ENCODE measurements at places on chromosomes 3 and 15. TPM values are rescaled to one million over a fixed set of nuclear protein-coding genes. Genes with fewer than 3 reads are reported as not detected.

- no peak for DNase-seq
Observed at GRCh38 chr3:162353414-162353813, 856.8 kb downstream of the OTOL1 start.

Gene SOX14
- total RNA-seq: not detected

GRCh38 chr15:81433462-81433861 is 59.4 kb upstream of the TMC3 start:
- no peak for DNase-seq

DNA sequence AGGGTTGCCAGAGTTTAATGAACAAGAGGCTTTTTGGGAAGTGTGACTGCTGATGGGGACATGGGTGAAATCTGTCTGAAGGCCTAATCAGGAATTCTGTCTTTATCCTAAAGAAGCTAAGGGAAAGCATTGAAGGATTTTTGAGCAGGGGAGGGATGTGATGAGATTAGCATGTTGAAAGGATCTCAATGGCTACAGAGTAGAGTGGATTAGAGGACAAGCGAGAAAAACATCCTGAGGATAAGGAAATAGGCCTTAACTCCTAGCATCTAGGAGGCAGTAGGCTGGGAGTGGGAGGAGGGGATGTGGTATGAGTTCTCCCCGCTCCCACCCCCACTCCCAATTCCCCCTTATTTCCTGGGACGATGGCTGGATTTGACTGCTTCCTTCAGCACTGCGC is 35.1 kb upstream of the SNTN start:
- DNase-seq: no peak

Gene ZWILCH
- 44.2 TPM for total RNA-seq

DNA sequence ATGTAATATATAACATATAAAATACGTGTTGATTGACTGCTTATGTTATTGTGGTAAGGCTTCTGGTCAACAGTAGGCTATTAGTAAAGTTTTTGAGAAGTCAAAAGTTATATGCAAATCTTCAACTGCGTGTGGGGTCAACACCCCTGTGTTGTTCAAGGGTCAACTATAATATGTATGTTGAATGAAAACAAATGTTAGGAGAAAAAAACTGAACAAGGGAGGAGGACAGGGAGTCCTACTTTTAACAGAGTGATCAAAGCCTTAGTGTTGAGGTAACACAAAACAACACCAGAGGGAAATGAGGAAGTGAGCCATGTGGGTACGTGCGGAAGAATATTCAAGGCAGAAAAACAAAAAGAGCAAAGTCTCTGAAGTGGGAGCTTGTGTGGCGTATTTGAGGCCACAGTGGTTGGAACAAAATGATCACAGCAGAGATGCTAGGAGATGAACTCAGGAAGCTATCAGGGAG is 62.5 kb downstream of the SFMBT1 start:
- no peak for DNase-seq

GRCh38 chr3:32401126-32401525 is 9.5 kb downstream of the CMTM7 start:
- DNase-seq: no peak

DNA sequence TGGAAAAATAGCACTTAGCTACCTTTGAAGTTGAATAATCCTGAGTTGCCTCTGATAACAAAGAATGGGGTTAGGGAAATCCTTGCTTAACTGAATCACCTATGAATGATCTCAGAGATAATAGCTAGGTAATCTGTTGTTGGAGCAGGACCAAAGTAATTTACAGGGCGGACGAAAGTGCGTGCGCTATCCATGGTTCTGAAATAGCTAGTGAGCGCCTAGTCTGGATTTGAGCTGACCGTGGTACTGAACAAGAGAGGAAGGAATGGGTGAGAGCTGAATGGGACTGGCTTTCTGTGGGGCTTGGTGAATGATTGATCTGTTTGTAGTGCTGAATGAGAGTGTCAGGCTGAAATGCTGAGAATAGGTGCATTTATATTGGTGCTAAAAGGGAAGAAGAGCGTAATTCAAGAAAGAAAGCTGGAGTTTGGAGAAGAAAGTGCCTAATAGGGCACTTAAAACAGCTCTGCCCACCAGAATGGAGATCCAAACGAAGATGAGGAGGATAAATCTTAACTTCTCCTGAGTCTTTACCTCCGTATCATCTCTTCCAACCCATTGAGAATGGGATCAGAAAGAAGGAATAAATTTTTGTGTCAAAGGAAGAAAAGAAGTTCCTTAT is 10.1 kb downstream of the SCN10A start:
- DNase-seq: peak; percentile 93

DNA sequence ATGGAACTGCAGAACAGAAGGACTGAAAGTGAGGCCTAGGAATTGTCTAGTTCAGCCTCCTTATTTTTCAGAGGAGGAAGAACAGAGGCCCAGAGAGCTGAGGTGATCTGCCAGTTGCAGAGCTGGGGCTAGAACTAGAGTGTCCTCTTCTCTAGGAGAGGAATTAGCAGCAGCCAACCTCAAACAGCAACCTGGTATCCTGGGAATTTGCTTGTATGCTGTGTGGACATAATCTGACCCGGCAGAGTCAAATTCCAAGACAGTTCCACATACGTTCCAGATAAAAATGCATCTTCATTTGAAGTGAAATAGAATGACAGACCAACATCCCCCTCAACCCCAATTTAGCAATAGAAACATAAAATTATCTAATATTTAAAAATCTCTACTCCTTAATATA is 13.5 kb upstream of the TSC22D2 start:
- DNase-seq: no peak

- peak; percentile 60 for DNase-seq
Observed at GRCh38 chr15:82306791-82307713, 42.2 kb downstream of the GOLGA6L10 start.

Gene LRRC31
- total RNA-seq: not detected

Gene IMPG2
- total RNA-seq: 0.26 TPM

DNA sequence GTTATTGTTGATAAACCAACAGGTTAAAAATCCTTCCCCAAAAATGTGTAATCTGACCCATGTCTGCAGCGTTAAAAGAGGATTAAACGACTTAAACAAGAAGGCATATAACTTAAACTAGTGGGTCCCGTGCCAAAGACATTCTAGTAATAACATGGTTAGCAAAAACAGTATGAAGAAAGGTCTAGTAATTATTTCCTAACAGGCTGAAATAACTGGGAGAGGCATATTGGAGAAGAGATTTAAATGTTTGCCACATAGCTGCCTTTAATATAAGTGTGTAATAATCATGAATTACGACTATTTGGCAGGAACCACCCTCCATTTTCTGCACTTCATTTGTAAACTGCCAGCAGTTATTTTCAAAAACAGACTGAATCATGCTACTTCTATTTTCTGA is 67.7 kb upstream of the CSPG5 start:
- no peak for DNase-seq

GRCh38 chr15:25065876-25066275 is 111.1 kb downstream of the SNRPN start:
- DNase-seq: no peak

GRCh38 chr3:63662500-63662899 is 10.0 kb downstream of the SNTN start:
- DNase-seq: peak; percentile 66

GRCh38 chr3:196003611-196004010 is 78.3 kb downstream of the TFRC start:
- no peak for DNase-seq

DNA sequence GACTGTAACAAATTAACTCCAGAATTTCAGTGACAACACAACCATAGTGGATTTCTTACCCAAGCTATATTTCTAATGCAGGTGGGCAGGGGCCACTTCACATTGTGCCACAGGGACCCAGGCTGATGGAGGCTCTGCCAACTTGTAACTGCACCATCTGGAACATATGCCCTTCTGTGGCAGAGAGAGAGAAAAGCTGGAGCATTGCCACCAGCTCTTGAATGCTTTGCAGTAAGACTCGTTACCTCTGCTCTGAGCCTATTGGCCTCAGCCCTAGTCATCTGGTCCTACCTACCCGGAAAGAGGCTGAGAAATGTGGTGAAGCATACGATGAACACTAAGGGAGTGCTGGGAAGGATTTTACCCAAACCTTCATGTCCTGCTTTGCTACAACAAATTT is 587.1 kb downstream of the ZNF385D start:
- DNase-seq: no peak

DNA sequence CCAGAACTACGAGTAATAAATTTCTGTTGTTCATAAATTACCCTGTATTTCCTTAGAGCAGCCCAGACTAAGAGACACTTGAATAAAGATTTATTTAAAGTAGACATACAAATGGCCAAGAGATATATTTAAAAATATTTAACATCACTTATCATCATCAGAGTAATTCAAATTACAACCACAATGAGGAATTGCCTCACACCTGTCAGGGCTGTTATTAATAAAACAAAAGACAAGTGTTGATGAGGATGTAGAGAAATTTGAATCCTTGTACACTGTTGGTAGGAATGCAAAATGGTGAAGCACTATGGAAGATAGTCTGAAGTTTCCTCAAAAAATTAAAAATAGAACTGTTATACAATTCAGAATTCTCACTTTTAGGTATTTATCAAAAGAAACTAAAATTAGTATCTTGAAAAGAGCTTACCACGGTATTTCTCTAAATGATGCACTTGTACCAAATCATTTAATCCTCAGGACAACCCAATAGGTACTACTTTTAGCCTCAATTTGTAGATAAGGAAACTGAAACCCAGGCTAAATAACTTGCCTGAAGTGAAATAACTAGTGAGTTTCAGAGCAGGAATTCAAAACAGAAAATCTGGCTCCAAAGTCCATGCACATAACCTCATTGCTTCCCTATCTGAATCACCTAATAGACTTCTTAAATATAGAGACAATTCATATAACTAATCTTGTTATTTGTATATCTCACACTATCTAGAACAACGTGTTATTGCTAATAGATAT is 69.4 kb downstream of the ZBTB20 start:
- DNase-seq: no peak

Gene ACAN
- total RNA-seq: 0.23 TPM

DNA sequence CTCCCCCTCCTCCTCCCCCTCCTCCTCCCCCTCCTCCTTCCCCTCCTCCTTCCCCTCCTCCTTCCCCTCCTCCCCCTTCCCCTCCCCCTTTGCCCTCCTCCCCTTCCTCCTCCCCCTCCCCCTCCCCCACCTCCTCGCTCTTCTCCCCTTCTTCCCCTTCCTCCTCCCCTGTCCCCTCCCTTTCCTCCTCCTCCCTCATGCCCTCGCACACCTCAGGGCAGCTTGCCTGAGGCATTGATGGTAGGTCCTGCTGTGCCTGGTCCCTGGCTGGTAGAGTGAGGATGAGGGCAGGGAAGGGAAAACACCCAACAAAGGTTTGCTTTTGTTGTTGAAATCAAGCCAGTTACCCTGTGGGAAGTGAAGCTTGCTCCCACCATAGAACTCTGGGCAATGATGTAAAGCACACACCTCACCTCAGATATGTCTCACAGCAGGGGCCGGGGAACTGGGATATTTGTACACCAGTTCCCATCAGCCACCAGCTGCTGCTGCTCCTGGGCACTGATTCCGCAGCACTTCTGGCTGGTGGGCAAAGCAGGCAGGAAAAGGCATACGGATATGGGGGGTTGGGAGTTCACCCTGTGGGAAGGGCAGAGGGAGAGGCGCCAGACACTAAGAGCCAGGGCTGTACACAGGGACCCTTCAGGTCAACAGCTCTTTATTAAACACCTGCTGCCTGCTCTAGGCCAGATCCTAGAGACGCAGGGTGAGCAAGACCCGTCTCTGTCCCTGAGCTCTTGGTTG is 13.8 kb downstream of the ISG20 start:
- DNase-seq: no peak

Gene PLA2G4E
- not detected for total RNA-seq

Gene TMEM212
- not detected for total RNA-seq

- DNase-seq: no peak
Observed at GRCh38 chr3:12675115-12675810, 11.3 kb upstream of the RAF1 start.

Gene C3orf85
- not detected for total RNA-seq

DNA sequence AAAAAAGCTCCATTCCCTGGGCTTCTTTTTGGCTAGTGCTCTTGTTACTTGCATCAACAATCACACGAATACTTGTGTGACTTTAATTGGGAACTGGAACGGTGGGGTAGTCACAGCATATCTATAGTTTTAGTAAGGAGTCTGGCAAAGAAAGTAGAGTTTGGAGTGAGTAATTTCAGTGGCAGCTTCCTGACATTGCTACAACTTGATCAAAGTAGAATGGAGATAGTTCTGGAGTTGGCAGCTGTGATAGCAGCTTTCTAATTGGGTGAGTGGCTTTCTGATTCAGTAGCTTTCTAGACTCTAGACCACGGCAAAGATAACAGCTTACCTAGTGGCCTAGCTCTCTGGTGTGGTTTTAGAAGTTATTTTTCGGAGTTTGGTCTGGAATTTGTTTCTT is 475.0 kb downstream of the TUSC7 start:
- DNase-seq: no peak

GRCh38 chr3:111963424-111963823 is 15.4 kb upstream of the ABHD10 start:
- no peak for DNase-seq

Gene SUSD5
- total RNA-seq: 2.8 TPM

Gene SLC24A1
- 12.0 TPM for total RNA-seq

DNA sequence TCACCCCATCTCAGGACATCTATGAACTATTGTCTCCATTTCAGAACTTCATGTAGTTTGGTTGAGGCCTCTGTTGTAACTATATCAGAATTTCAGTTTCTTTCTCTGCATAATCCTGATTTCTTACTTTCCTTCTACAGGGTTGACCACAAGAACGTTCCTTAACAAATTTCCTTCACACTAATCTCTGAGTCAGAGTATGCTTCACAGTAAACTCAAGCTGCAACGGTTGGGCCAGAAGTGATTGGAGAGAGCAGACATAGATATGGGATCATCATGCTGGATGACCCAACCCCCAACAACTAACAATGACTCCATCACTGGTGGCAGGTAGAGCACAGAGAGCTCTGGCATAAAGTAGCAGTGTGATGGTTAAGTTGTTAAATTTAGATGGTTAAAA is 128.8 kb upstream of the OSTN start:
- no peak for DNase-seq

Gene SPTBN5
- total RNA-seq: 2.8 TPM

DNA sequence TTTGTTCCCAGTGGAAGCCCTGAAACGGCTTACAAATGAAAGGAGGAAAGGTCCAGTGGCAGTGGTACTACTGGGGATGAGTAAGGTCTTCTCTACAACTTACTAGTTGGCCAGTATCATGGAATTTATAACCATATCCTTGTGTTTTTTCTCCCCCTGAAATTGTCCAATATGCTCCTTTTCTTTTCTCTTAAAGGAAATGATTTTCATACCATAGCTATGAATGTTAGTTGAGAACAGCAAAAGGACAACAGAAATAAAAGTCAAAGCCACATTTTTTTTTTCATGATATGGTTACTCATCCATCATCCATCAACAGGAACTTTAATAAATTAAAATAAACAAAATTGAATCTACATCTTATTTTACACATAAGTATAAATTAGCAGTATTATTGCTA is 450.4 kb downstream of the MFSD1 start:
- no peak for DNase-seq

DNA sequence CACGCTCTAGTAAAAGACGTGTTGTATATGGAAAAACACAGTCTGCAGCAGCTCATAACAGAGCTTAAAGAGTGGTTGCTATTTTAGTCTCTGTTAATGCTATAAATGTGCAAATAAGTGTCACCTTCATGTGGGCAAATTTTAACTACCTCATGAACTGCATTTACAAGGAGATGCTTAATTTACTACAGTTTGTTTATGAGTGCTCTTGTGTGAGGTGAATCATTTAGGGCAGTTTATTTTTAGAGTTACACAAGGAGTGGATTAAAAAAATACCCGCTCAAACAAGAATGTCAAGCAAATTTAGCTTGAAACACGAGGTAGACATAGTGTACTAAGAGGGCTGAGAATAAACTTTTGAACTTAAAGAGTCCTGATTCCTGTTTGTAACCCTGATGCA is 579.0 kb downstream of the MFSD1 start:
- DNase-seq: no peak

- DNase-seq: no peak
Observed at GRCh38 chr3:191355406-191355805, 25.1 kb upstream of the UTS2B start.

Gene TM2D3
- total RNA-seq: 31.8 TPM

Gene NR1I2
- 0.12 TPM for total RNA-seq
